ENCODE measurements at places on chromosomes 11 and 22. TPM values are rescaled to one million over a fixed set of nuclear protein-coding genes. Genes with fewer than 3 reads are reported as not detected.

GTSE1 gene
- total RNA-seq = 1.6 TPM

CD44 gene
- 348 TPM for total RNA-seq

RNF26 gene
- 23.1 TPM for total RNA-seq

VPS51 gene
- total RNA-seq = 131 TPM

MRGPRX4 gene
- total RNA-seq = not detected

- no peak for DNase-seq
These were observed 17.6 kb downstream of the PRDM11 start for GRCh38 chr11:45163956-45164575.

DNA sequence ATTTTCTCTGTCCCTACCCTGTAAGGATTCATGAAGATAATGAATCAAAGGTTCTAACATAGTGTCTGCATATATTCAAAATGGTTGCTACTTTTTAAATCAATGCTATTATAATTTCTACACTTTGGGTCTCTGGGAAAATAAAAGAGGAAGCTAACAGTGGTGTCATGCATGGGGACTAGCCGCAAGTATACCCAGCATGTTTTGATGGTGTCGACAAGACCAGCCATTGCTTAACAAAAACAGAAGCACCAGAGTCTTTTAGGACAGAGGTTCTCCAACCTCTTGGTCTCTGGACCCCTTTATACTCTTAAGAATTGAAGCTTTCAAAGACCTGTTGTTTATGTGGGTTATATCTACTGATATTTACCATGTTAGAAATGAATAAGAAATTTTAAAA, 37.8 kb downstream of the RNF141 start:
- DNase-seq = no peak

DNA sequence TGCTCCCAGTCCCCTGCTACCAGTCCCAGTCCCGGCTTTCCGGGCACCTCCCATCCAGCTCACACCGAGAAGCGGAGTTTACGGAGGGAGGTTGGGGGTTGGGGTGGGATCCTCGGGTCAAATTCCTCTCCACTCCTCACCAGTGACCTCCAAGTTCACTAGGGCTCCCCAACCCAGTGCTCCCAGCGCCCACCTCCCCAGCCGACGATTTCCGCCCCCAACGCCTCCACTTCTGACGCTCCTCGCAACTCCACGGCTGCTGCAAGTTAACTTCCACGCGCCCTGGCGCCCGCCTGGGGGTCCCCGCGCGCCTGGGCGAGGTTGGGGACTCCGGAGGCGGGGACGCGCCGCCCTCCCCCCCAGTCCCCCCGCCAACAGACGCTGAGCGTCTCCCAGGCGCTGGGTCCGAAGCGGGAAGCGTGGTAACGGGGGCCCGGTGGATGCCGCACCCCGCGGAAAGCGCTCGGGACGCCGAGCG, 526 bp downstream of the TPST2 start:
- peak; percentile 63 for DNase-seq

GRCh38 chr11:7654195-7654705, 19.1 kb downstream of the CYB5R2 start:
- peak; percentile 39 for DNase-seq

All from ureter (tissue), 1 donor.